ENCODE measurements at places on chromosomes 2 and 18. TPM values are rescaled to one million over a fixed set of nuclear protein-coding genes. Genes with fewer than 3 reads are reported as not detected.

The KRTCAP3 gene
- total RNA-seq = under 0.01 TPM

The BCL2 gene
- 11.9 TPM for total RNA-seq

The NAT8 gene
- total RNA-seq = not detected

The DNAJB2 gene
- total RNA-seq = 33.3 TPM

Measured in osteoblast (primary cell).